ENCODE measurements at places on chromosomes 1 and 21.
A peak's percentile ranks its signal among the peaks of the same experiment; 100 is the strongest.

DNA sequence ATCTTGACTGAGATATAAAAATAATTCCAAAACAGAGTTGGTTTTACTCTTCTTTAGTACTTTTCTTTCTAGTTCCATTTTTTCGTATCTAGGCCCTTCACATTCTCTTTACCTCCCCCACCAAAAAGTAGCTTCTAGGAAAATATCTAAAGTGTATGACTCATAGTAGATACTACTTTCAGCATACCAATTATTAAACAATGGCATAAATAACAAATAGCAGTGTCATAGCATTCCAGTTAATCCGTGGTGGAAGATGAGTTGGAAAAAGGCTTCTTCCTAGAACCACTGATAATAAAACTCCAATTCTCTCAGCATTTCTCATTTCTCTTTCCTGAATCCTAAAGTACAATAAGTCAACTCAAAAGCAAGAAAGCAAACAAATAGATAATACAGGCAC lies 859.0 kb upstream of the B3GALT2 start:
- no peak for DNase-seq

DNA sequence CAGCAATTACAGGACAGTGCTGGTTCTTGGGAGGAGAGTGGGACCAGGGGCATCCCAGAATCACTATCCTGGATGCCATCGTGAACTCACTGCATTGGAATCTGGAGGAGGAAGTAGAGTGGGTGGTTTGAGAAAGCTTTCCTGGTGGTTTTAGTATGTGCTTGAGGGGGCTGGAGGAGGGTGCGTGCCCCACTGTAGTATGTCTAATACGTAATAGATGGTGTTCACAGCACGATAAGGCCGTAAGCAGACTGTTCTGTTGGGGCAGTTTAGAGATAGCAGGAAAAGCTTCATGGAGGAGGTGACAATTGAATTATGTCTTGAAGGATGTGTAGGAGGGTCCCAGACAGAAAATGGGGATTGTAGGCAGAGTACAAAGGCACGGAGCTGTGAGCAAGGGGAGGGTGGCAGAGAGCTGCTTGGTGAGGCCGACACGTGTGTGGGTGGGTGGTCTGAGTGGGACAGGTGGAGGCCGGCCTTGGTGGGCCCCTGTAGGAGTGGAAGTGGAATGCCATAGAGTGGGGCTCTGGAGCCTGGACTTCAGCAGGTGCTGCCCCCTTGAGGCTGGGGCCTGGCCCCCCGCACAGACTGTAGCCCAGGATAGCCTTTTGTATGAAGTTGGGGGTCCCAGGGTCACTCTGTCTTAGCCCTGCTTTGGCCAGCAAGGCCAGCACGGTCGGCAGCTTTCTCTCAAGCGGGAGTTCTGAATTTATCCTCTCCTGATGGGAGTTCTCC lies 37.0 kb downstream of the IL6R start:
- DNase-seq = no peak

DNA sequence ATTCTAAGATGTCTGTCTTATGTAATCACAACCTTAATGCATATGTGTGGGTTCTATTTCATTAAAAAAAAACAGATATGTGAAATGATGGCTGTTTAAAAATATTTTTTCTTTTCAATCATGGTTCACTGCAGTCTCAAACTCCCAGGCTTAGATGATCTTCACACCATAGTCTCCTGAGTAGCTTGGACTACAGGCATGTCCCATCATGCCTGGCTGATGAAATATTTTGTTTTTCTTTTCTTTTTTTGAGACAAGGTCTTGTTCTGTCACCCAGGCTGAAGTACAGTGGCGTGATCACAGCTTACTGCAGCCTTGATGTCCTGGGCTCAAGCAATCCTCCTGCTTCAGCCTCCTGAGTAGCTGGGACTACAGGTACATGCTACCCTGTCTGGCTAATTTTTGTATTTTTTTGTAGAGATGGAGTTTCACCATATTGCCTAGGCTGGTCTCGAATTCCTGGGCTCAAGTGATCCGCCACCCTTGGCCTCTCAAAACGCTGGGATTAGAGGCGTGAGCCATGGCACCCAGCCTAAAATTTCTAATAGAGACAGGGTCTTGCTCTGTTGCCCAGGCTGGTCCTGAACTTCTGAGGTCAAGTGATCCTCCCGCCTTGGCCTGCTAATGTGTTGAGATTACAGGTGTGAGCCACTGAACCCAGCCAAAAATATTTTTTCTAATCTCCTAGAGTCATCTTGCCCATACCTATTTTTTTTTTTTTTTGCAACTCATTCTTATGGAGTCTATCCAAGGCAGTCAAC lies 67.6 kb downstream of the GIPC2 start:
- DNase-seq = no peak

- no peak for DNase-seq
Observed at GRCh38 chr1:20666804-20667203, 5.6 kb upstream of the DDOST start.

DNA sequence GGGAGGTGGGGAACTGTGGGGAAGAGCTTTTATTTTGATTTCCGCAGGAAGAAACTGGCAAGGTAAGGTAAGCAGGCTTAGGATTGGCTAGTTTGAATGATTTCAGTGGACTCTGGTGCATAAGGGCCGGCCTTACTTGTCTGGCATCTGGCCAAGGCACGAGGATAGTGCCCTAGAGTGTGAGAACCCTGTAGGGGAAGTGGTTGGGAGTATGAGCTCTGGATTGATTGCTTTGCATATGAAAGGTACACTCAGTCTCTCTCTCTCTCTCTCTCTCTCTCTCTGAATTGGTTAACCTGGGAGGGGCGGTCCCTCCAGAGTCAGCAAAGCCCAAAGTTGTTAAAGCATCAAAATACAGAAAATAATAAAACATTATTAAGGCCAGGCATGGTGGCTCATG lies 463.0 kb downstream of the SIPA1L2 start:
- no peak for DNase-seq

GRCh38 chr21:16821588-16821987 lies 691.3 kb upstream of the CXADR start:
- no peak for DNase-seq

GRCh38 chr1:93844262-93845045 lies 34.6 kb downstream of the DNTTIP2 start:
- peak; percentile 66 for DNase-seq

GRCh38 chr1:24067978-24068377 lies 44.0 kb downstream of the MYOM3 start:
- no peak for DNase-seq

GRCh38 chr1:150237746-150238145 lies 1.8 kb upstream of the ANP32E start:
- DNase-seq = no peak

DNA sequence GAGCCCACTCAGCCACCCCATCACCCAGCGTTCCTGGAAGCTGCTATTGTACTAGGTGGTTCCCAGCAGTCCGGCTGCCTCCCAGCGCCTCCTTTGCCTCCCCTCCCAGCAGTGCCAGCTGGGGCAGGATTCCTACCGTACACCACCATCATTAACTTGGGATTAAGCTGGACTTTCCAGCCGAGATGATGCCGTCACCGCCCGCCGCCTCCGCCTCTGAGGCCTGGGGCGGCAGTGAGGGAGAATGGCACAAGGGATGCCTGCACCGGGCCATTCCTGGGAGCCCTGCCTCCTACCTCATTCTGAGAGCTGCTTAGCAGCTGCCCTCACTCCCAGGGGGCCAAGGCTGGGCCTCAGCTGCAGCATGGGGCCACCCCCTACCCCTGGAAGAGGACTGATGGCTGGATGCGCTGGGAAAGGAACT lies 13.2 kb downstream of the CNTN2 start:
- DNase-seq = no peak

GRCh38 chr1:89842567-89843272 lies 21.9 kb downstream of the LRRC8D start:
- peak; percentile 44 for DNase-seq

GRCh38 chr1:30452170-30452569 lies 271.2 kb downstream of the MATN1 start:
- DNase-seq = no peak

DNA sequence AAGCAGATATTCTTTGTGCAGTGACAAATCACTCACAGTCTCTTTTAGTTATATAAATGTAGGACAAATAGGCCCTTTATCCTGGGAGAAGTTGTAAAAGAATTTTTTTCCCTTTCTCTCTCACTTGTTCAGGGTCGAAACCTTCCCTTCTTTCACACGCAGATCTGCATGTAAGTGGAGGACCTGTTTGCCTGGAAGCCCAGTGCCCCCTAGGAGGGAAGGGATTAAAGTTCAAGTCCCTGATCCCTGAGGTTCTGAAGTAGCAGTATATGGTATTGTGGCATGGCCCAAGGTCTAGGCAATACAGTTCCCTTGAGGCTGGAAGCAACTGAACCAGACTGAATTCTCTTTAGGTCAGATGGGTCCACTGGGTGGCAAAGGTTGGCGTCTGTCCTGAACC lies 48.6 kb upstream of the PTGFRN start:
- DNase-seq = no peak

DNA sequence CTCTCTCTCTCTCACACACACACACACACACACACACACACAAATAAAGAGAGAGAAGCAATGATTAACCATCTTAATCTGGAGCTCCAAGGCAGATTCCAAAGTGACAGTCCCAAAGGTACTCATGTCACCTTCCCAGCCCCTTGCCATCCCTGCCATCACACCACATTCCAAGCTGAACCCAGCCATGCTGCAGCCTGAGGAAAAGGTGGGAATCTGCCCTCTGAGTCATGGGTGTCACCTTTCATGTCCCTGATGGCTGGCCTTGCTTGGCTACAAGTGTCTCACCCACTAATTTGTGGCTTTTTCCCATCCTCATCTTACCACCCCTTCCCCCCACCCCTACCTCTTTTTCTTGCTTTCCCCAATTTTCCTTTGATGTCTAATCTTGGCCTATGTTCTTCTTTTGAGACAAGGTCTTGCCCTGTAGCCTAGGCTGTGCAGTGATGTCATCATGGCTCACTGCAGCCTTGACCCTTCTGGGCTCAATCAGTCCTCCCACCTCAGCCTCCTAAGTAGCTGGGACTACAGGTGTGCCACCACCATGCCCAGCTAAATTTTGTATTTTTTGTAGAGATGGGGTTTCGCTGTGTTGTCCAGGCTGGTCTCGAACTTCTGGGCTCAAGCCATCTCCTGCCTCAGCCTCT lies 3.2 kb downstream of the ANXA9 start:
- DNase-seq = no peak

GRCh38 chr1:54064299-54064698 lies 10.9 kb downstream of the TCEANC2 start:
- DNase-seq = no peak
